Upper lobe of right lung (tissue), 1 donor: ENCODE measurements at places on chromosomes 16 and 17.

- no peak for DNase-seq
These were observed 291.3 kb downstream of the CDH13 start for GRCh38 chr16:82917886-82918595.

GRCh38 chr17:51814521-51814920 is 344.0 kb downstream of the CA10 start:
- DNase-seq, result no peak

GRCh38 chr17:63171428-63172393 is 205.7 kb downstream of the TANC2 start:
- DNase-seq, result no peak

GRCh38 chr17:40355123-40355803 is 9.3 kb downstream of the GJD3 start:
- DNase-seq, result peak; percentile 87

GRCh38 chr17:77811521-77811920 is 147.0 kb upstream of the TNRC6C start:
- DNase-seq, result no peak

DNA sequence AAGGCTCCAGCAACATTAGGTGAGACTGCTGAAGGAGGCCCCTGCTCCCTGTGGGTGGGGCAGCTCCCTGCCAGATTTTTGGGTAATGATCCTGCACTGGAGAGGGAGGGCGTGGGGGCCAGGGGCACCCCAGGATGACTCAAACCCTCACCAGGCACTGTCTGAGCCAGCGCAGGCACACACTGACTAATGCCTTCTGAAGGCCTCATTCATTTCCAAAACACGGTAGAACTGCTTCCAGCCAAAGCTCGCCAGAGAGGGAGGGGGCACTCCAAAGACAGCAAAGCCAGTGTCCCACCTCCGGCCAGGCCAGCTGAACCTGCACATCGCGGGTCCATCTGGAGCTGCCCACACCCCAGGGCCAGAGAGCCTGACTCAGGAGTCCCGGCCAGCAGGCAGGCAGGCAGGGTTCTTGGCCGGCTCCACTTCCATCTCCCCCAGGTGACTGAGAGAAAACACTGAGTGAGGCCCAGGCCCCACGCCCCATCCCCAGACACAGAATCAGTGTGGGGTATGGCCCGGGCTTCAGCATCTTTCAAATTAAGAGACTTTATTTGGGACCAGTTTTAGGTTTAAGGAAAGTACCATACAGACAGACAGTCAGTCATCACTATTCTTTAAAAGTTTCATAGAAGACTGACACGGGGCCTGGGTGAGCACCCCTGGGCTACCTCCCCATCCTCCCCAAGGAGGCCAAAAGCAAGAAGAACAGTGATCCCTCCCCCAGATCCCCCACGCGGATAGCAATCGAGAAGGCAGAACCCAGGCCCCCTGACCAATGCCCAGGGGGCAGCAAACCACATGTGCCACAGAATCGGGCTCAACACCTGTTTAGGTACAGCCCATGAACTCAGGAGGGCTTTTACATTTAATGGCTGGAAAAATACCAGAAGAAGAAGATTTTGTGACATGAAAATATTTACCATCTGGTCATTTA is 2.3 kb downstream of the PIEZO1 start:
- DNase-seq, result no peak

- DNase-seq, result peak; percentile 83
These were observed at the start of gene ZNF629 for GRCh38 chr16:30786936-30787612. Gene ZNF629 (minus strand): TSS chr16:30787205. CDS start chr16:30784482, 2,723 bp downstream.

DNA sequence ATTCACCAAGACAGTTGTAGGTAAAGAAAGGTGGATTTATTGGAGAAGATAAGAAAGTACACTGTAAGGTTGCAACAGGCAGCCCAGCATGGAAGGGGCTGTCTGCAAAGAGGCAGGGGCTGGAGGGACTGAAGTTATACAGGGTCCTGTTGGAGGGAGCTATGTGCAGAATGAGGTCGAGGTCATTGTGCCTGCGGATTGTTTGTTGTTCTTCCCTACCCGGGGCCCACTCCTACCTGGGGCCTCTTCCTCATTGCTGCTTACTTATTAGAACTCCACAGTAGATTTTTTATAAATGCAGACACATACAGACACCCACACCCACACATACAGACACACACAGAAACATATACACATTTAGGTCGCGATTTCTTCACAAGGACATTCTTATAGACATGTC is 466.2 kb downstream of the MAF start:
- DNase-seq, result no peak

- DNase-seq, result no peak
These were observed 308.3 kb downstream of the CA10 start for GRCh38 chr17:51850201-51850600.

- no peak for DNase-seq
These were observed 55.9 kb downstream of the NXN start for GRCh38 chr17:923633-924032.

- DNase-seq, result no peak
These were observed 12.0 kb downstream of the CPSF4L start for GRCh38 chr17:73249700-73250099.

DNA sequence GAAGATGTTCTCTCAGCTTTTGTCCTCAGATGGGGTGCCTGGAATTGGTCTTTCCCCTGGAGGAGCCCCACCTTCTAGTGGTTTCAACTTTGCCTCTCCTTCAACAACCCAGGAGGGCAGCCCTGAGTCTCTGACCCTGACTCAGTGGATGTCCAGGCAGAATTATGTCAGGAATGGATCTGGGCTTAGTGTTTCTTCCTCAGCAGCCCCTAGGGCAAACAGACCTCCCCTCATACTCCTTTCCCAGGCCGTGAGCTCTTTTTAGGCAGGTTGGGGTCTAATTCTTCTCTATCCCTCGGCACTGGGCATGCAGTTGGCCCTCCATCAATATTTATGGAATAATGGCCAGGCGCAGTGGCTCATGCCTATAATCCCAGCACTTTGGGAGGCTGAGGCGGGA is 20.2 kb upstream of the FMNL1 start:
- DNase-seq, result no peak

GRCh38 chr17:17416007-17416399 is 60.8 kb upstream of the MED9 start:
- no peak for DNase-seq

DNA sequence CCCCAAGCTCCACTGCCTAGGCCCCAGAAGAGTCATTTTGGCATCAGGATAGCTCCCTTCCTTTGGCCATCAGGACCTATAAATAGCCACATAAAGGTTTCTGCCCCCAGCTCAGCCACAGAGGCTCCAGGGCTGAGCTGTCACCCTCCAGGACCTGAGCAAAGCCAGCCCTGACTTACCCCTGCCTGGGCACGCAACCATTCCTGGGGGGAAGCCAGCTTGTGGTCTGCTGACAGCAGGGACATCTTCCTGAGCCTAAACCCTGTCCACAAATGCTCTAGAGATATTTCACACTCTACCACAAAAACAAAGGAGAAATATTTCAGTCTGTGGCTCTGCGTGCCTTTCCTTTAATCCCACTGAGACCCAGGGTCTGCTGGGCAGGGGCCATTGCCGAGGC is 123.7 kb upstream of the CCL2 start:
- DNase-seq, result no peak
